ENCODE measurements at places on chromosomes 1 and 21.
A peak's percentile ranks its signal among the peaks of the same experiment; 100 is the strongest.

DNA sequence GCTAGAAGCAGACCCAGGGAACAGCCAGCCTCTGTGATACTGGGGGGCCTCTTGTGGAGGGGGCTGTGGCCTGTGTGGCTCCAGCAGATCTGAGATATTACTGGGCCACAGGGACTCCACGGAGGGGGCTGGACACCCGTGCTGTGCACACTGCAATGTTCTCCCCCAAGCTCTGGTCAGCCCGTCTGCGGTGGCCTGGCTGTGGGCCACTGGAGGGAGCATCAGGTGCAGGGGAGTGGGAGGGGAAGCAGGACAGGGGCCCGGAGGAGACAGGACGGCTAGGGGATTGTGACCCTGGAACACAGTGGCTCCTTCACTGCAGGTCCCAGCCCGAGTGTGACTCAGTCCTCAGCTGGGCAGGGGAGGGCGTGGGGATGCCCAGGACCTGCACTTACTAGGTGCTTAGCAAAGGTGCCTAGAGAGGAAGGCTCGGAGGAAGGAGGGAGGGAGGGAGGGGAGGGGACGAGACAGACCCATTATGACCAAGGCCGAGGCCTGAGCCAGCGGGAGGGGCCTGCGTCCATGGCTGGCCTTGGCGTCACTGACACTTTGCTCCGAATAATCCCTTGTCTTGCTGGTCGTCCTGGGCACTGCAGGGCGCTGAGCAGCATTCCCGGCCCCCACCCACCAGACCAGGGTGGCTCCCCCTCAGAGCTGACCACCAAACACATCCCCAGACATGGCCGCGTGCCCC lies 44.2 kb downstream of the PRDM16 start:
- DNase-seq: no peak

- DNase-seq: no peak
Observed at GRCh38 chr1:160400646-160401486, 502 bp downstream of the VANGL2 start.

DNA sequence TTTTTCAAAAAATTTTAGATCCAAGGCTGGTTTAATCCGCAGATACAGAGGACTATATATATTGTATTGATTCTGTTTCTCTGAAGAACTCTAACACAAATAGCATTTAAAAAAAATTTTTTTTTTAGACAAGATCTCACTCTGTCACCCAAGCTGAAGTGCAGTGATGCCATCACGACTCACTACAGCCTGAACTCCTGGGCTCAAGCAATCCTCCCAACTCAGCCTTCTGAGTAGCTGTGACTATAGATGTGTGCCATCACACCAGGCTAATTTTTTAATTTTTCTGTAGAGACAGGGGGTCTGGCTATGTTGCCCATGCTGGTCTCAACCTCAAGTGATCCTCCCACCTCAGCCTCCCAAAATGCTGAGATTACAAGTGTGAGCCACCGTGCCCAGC lies 3.0 kb downstream of the ANKRD45 start:
- DNase-seq: no peak

GRCh38 chr1:194366705-194367104 lies 1180.3 kb upstream of the B3GALT2 start:
- DNase-seq: no peak

DNA sequence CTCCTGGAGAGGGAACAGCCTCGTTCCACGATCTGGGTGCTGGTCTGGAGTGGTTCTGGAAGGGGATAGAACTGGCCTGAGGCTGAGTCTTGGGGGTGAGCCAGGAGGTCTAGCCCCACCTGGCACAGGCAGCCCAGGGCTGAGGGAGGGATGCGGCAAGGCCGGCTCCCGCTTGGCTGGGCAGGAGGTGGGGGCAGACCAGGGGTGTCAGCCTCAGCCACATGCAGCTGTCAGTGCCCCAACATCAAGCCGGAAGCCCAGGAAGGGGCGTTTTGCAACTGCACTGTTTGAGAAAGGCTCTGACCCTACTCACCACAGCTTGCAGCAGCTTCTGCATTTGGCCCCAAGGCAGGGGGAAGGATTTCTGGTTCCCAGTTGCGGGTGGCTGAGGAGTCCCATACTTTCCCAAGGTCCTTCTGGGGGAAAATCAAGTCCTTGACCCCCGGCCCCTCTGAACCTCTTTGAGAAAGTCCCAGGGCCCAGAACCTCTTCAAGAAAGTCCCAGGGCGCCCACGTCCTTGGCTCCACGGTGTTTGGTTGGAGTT lies 2.0 kb downstream of the EFHD2 start:
- no peak for DNase-seq

DNA sequence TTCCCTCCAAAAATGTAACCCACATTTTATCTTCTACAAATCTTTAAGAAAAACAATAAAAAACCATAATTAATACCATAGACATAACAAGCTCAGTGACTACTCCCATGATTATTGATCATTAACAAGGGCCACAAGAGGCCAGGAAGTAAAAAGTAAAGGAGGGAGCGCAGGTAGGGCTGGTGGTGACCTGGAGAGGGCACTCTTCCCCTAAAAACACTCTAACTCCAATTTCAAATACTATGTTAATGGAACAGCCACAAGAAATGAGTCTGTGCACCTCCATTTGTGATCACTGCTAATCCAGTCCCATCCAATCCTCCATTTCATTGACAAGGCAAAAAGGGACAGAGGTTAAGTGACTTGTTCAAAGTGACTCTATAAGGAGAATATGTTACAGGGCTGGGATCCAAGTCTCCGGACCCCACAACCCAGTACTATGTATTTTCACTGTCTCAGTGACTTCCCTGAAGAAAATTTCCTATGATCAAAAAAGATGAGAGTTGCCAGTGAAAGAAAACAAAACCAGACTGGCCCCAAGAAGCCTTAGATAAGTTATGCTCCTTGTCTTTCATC lies 41.2 kb upstream of the CFAP298 start:
- DNase-seq: no peak

GRCh38 chr1:36187800-36188593 lies 32.0 kb downstream of the MAP7D1 start:
- peak; percentile 86 for DNase-seq

GRCh38 chr1:3593334-3593733 lies 18.0 kb downstream of the MEGF6 start:
- DNase-seq: no peak

DNA sequence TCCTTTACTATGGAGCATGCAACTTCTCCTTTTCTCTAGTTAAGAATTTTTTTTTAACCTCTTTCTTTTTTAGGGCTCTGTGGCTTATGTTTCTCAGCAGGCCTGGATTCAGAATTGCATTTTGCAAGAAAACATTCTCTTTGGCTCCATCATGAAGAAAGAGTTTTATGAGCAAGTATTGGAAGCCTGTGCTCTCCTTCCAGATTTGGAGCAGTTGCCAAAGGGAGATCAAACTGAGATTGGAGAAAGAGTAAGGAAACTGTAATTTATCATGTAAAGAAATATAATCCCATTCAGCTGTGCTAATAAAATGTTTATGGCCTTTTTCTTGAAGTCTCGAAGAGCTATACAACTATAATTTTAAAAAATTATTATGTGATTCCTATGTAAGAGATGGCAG lies 70.1 kb downstream of the HSPA13 start:
- no peak for DNase-seq

- no peak for DNase-seq
Observed at GRCh38 chr1:17773591-17774326, 18.6 kb downstream of the ACTL8 start.

- DNase-seq: no peak
Observed at GRCh38 chr21:36689324-36689723, 9.6 kb upstream of the SIM2 start.

GRCh38 chr1:2493218-2493617 lies 17.1 kb downstream of the PLCH2 start:
- no peak for DNase-seq

GRCh38 chr1:199085903-199086302 lies 447.1 kb downstream of the PTPRC start:
- no peak for DNase-seq

DNA sequence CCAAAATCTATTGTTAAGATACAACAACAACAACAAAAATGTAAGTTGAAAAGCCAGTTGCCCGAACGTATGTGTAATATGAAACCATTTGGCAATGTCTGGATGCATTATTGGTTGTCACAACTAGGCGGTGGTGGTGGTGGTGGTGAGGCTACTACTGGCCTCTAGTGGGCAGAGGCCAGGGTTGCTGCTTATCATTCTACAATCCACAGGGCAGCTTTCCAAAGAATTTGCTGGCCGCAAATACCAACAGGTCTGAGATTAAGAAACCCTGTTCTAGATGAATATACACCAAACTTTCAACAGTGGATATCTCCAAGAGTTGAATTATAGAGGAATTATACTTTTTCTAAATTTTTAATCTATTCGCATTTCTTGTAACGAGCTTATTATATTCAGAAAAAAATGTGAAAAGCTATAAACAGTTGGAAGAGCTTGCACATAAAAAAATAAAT lies 26.8 kb upstream of the ZNF697 start:
- DNase-seq: peak; percentile 86

- DNase-seq: no peak
Observed at GRCh38 chr1:180542113-180542837, 16.5 kb upstream of the OVAAL start.
